Left renal cortex interstitium (tissue), 4 donors: ENCODE measurements at places on chromosomes 16 and 17.

GRCh38 chr17:77288115-77288619 lies 147.4 kb downstream of the SEC14L1 start:
- no peak for DNase-seq

DNA sequence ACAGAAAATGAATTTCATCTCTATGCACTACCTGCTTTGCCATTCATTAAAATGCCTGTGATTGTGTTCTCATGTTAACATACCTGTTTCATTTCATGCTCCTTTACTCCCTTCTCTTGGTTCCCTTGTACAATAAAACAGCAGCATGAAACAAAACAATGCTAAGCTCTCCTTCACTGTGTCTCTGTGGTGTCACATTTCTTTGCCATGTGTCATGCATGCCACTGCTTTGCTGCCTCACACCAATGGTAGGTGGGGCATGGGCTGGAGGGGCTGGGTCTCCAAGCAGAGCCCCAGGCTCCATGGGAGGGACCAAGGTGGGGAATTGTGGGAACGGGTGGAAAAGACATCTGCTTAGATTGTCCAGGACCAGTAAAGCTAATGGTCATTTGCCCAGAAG lies 83.6 kb downstream of the RGS9 start:
- no peak for DNase-seq

- no peak for DNase-seq
Measured at GRCh38 chr17:82249896-82250581, 21.2 kb downstream of the SLC16A3 start.

DNA sequence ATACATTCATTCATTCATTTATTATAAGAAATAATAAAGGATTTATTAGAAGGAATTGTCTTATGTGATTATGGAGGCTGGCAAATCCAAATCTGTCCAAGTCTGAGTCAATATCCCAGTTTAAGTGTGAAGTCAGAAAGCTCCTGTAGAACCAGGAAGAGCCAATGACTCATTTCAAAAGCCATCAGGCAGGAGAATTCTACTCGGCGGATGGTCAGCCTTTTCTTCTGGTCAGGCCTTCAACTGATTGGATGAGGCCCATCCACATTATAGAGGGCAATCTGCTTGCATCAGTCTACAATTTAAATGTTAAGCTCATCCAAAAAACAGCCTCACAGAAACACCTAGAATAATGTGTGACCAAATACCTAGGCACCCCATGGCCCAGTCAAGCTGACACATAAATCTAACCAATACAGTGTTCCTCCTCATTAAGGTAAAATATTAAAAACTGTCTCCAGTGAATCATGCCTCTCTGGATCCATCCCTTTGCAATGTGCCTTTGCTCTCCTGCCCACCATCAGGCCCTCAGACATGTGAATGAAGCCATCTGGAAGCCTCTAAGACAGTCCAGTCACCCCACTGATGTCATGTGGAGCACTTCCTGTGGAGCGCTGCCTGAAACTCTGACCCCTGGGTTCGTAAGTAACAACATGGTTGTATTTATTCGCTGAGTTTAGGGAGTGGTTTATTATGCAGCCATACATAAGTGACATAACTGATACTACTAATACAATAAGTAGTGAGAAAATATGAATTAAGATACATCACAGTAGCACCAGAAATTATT lies 69.2 kb upstream of the WSB1 start:
- DNase-seq: no peak

DNA sequence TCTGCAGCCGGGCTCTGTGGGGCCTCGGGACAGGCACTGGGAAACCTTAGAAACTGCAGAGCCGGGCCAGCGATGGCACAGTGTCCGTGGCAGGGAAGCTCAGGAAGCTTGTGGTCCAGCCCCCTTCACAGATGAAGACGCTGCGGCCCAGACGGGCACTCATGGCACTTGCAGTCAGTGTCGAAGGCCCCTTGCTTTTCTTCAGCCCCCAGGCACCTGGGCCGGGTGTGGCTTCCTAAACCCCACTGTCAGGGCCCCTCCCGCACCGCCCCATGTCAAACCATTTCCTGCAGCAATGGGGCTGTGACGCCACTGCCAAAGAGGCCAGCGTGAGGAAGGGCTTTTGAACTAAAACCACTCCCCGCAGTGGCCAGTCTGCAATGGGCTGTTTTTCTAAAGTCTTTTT lies 164.0 kb downstream of the LAT start:
- DNase-seq: no peak

DNA sequence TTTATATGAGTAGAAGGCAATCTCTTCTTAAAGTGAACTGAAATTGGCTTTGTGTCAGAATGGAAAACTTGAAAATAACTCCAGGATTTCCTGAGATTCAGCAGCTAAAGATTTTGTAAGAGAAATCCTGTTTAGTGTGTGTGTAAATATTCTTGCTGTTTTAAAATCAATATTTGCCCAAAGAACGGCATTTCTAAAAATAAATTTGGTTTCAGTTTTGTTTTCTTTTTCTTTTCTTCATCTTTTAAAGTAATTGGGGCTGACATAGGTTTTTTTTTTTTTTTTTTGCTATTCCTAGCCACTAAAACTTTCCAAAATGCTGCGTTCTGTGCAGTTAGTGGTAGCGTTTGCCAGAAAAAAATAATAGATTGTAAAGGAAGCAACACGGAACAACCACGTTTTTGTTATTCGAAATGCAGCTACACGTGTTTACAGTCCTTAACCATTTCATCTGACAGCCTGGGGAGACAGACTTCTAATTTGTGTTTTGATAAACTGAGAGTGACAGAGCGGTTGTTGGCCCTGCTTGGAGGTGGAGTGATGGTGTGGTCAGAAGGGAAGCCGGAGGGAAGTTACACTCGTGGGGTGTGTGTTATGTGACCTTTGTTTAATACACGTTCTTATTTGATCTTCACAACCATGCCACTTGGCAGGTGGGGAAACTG lies 21.6 kb upstream of the SMPD3 start:
- no peak for DNase-seq

DNA sequence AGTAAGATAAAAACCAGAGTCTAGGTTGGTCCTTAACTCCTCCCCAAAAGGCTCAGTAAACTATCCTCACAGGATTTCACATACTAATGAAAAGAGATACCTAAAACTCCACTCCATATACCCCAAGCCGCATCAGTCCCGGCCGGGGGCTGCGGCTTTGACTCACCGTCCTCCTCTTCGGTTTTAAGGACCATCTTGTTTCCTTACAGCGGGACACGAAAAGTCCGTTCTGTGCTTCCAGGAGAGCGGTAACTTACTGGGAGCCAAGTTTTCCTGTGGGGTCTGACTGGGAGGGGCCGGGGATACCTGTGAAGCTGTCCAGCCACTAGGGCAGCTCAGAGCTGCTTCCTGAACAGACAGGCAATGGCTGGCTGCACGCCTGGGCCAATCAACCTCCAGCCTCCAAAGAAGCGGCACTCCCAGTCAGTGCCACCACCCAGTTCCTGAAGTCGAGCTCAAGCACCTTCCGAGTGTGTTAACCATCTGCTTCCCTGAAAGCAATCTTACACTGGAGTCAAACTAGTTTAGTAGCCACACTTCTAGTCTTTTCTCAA lies 45.5 kb downstream of the CYTH1 start:
- no peak for DNase-seq

DNA sequence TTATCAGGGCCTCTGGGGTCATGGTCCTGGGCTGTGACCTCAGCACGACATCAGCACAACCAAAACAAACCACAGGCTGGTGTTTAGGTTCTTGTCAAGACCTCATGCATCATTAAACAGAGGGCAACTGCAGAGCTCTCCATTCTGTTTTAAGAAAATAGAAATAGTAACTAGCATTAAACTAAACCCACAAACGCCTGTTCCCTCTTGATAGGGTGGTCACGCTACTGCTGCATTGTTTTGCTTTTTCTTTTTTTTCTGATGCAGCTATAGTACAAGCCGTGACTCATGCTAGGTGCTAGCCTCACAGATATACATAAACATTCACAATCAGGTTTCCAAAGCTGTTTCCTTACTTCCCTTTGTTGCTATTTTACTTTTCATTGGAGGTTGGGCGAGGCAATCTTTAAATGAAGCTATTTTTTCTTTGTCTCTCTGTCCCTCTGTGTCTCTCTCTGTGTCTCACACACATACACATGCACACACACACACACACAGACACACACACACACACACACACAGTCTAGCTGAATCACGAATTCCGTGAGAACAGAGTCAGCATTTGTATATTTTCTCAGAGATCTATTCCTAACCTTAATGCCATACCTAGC lies 310.3 kb downstream of the CDH13 start:
- DNase-seq: peak; percentile 37

DNA sequence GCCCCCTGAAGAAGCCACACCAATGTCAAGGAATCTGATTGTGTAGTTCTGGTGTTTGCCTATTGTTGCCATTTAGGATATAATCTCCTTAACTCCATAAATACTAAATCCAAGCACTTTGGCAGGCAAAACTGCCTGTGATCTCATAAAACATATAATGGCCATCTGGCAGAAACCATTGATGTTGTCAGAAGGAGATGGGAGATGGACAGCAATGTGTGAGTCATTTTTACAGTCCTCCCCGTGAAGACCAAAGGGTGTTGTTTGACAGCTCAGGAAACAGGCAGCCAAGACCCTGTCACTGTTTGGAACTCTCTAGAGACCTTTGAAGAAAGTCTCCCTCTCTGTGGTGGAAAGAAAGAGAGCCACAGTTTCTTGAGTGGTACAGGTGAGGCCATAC lies 454.1 kb downstream of the HS3ST3B1 start:
- no peak for DNase-seq

- no peak for DNase-seq
Measured at GRCh38 chr16:60541535-60541934, 1494.7 kb downstream of the CDH8 start.

- DNase-seq: no peak
Measured at GRCh38 chr17:34172390-34172918, 82.6 kb upstream of the CCL2 start.

DNA sequence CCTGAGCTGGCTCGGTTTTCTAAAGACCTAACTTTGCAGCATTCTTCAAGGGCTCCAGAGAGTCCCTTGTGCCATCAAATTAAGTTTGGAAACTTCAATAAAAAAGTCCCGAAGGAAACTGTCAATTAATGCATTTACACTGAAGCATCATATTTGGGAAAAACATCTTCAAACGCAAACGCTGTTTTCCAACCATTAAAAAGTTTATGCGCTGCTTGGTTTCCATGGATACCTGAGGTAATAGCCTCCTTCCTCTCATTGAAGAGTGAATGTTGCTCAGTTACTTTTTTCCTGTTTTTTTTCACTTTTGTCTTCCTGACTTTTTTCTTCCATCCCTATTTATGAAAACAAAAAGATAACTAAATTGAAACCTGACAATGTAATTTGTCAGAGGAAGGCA lies 399.1 kb downstream of the MAF start:
- DNase-seq: no peak

DNA sequence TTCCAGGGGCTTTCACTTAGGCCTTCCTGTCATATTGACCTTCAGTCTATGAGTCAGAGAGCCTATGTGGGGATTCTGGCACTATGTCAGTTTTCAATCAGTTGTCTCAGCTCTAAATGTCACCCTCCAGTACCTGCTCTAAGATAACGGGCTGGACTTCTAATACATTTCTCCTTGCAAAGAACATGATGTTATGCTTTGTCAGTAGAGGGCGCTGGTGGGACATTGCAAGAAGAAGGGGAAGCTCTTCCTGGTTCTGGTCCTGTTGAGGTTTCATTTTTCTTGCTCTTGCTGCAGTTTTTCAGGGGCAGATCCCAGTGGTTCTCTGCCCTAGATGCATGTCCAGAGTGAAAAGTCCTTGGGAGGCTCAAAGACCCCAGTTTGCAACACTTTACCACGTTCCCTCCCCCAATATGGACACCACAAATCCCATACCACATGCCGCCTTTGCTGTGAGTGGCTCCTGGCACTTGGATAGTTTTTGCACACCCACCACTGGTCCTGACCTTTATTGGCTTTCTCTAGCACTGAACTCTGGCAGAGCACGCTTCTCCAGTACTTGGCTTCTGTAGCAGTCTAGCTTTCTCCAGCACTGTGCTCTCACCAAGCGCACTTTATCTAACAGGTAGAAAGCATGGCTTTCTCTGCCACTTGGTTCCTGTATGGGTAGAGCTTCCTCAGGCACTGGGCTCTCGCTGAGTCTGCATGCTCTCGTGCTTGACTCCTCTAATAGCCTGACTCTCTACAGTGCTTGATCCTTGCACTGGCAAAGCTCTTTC lies 49.0 kb downstream of the BCL7C start:
- DNase-seq: peak; percentile 65

- no peak for DNase-seq
Measured at GRCh38 chr16:72620348-72620747, 427.6 kb downstream of the ZFHX3 start.

- DNase-seq: peak; percentile 95
Measured at GRCh38 chr17:28726627-28727491, 826 bp upstream of the TLCD1 start.

DNA sequence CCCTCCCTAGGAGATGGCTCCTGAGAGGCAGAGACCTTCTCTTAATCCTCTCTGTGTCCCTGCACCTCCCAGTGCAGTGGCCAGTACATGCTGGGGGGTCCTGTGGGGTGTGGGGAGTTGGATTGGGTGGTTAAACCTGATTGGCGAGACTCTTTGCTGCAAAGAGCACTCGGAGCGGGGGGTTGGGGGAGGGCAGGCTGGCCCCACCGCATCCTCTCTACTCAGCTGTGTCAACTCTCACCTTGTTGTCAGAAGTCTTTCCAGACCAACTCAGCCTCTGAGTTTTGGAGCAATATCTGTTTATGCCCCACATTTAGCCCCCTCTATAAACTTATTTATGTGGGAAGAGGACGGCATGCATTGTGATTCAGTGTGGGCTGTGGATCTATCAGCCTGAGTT lies 40.0 kb downstream of the SMARCE1 start:
- DNase-seq: no peak

- DNase-seq: no peak
Measured at GRCh38 chr17:38403491-38403890, 24.8 kb upstream of the ARHGAP23 start.

DNA sequence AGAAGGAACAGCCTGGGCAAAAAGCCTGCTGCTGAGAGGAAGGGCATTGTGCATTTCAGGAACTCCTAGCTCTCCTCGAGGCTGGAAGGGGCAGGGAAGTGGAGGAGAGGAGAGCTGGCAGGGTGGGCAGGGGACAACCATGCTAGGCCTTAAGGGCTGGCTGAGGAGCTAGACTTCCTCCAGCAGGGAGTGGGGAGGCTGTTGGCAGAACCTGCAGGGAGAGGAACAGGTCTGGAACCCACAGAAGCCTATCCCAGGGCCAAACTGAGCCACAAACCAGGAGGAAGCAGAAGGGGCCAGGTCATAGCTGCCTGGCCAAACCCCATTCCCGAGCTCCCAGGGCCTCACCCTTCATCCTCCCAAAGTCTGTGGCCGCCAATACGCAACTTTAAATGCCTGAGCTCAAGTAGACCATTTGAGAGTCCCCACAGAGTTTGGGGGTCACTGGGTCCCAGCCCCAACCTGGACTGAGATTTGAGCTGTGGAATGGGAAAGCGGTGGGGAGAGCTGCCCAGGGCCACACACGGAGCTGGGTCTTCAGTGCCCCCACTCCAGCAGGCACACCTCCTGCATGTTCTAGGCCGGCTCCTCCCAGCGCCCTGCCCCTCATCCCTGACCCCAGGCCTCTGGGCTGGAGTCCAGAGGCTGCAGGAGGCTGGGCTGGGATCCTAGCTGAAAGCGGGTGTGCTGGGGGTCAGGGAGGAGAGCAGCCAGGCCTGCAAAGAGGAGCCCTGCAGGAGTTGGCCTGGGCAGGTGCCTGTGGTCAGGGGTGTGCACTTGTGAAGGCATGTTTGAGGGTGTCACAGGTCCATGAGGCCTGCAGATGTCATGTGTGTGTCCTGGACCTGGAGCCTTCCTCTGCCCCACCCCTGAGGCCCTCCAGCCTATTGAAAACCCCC lies 4.5 kb downstream of the CDH5 start:
- DNase-seq: no peak

- no peak for DNase-seq
Measured at GRCh38 chr16:1620391-1620790, 8.2 kb downstream of the CRAMP1 start.
